ENCODE measurements at places on chromosomes 4 and X.

DNA sequence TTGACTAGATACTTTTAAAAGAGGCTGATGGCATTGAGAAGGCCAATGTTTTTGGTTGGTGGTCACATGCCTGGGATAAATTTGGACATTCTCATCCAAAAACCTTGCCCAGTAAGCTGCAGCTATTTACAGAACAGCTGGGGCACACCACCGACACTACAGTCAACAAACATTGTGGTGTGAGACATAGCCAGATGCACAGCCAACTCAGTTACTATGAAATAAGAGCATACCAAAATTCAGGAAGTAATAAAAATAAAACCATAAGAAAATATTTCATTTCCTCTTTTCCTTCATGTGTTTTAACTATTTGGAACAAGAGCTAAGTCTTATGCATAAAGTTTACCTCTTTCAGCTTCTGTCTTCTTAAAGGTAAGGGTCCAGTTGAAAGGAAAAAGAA is 8.8 kb downstream of the PPM1K start:
- no peak for DNase-seq

- DNase-seq, result no peak
These were observed 526.2 kb upstream of the ATOH1 start for GRCh38 chr4:93302310-93302709.

- DNase-seq, result no peak
These were observed 112.8 kb upstream of the DKK2 start for GRCh38 chr4:107148904-107149303.

- DNase-seq, result no peak
These were observed 395.2 kb downstream of the MID1IP1 start for GRCh38 chrX:39196192-39197102.

- no peak for DNase-seq
These were observed 78.6 kb upstream of the STS start for GRCh38 chrX:7068939-7069367.

DNA sequence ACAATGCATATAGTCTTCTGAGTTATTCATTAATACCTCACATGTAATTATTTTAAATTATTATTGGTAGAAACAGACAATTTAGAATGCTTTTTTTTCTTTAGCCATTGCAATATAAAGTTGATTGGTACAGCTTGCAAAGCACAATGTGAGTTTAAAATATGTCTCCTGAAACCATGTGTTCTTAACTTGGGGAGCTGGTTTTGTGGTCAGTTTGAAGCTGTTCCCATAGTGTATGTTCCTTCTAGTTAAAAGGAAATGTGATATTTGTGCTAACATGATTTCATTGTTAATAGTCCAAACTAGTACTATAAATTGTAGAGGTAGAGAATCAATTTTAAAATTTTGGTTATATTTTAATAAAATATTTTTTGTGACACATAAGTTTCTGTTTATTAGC is 247.2 kb downstream of the BMPR1B start:
- DNase-seq, result no peak

DNA sequence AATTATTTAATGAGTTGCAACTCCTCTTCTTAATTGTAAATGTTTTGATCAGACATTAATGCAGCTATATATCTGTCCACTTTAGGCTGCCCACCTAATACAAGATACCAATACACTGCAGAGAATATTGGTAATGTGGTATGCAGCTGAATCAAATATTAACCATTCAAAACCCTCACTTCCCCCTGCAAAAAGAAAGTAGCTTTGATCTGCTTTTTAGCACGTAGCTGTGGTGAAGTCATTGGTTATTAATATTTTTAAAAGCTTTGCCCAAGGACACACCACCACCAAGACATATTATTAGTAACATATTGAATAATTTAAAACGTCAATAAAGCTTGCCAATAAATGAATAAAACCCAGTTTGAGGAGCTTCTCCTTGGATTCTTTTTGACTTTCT is 28.6 kb upstream of the CYP2U1 start:
- DNase-seq, result no peak

DNA sequence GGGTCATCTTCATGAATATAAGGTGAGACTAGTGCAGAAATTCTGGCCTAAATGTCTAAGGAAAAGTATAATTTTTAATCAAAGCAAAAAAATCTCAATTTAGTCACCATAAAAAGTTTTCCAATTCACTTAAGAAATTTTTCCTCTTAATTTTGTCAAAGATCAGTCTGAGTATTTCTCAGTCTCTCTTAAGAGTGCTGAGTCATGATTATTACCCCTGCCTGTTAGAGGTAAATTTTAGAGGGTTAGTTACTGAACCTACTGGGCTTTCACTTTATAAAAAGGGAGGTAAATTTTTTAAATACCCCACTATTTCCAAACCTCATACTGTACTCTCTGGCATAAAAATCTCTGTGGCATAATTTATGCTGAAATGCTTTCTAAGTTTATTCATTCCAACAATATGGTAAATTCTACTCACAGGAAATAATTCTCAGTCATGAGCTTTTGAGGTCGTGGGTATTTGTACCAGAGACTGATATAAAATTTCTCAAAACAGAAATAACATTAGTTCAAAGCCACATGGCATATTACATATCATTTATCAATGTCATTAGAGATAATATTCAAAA is 122.4 kb downstream of the SLC39A8 start:
- no peak for DNase-seq

Data from HFFc6 (cell line).